Spinal cord (tissue), 10 donors: ENCODE measurements at places on chromosomes 16 and 17.

- DNase-seq: no peak
Observed at GRCh38 chr17:55549140-55549539, 37.9 kb upstream of the SMIM36 start.

DNA sequence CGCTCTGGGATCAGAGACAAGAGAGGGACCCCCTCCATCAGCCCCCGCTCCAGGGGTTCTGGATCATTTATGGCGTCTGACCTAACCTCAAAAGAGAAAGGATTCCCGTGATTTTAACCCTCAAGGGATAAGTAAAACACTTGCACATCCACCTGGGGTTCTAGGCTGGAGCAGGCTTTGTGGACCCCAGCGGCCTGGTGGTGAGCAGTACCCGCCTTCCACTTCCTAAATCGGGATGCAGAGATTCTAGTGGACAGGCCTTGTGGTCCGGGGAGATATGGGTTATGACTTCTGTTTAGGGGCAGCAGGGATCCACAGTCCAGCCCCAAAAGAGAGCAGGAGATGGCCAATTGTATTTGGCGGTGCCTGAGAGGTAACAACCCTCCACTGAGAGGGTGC is 684 bp upstream of the PITPNM3 start:
- DNase-seq: no peak

GRCh38 chr16:22307838-22308237 is 10.6 kb downstream of the POLR3E start:
- no peak for DNase-seq

GRCh38 chr16:58365623-58366022 is 26.6 kb upstream of the GINS3 start:
- no peak for DNase-seq

GRCh38 chr17:2683912-2684311 is 27.7 kb downstream of the CLUH start:
- DNase-seq: no peak

DNA sequence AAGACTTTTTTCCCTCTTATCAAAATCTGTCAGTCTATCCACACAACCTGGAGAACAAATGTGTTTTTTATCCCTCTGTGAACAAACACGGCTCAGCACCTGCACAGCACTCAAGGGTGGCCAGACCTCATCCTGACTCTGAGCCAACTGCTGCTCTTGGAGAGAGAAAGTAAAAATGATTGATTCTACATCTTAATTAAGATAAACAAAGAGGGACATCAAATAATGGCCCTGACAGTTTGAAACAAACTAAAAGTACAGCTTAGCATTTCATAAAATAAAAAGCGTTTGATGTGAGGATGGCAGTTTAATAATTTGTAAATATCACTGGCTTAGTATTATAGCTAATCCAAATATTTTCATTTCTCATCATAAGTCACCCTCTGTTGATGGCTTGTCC is 106.2 kb downstream of the SNX11 start:
- no peak for DNase-seq

GRCh38 chr16:60811051-60811608 is 1225.1 kb downstream of the CDH8 start:
- no peak for DNase-seq

DNA sequence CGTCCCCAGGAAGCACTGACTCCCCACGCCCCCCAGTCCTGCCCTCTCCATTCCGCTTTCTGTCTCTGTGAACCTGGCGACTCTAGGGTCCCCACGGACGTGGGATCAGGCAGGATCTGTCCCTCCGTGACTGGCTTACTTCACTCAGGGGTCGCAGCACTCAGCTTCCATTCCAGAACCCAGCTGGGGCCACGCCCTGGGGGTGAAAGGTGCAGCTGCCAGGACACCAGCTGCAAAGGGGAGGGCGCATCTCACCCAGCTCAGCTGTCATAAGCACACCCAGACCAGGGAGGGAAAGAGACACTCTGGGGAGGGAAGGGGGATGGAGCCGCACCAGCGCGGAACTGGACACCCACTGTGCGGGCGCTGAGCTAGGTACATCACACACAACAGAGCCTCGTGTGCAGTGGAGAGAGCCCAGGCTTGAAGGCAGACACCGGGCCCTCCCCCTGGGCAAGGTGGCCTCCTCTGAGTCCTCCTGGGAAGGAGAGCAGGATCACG is 18.5 kb upstream of the HEXD start:
- DNase-seq: no peak

DNA sequence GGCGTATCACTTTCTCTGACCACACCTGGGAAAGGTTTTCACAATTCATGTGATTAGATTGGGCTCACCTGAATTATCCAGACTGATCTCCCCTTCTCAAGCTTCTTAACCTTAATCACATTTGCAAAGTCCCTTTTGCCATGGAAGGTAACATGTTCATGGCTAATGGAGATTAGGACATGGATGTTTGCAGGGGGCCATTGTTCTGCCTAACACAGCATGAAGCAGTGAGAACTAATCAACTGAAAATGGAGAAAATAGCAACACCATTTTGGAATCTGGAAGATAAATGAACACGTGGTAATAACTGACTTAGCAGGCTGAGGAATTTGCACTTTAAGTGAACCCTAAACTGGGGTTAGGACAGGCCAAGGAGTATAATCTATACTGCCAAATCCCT is 25.0 kb upstream of the SBK1 start:
- DNase-seq: no peak

- DNase-seq: peak; percentile 22
Observed at GRCh38 chr16:87086575-87086974, 230.6 kb downstream of the C16orf95 start.

DNA sequence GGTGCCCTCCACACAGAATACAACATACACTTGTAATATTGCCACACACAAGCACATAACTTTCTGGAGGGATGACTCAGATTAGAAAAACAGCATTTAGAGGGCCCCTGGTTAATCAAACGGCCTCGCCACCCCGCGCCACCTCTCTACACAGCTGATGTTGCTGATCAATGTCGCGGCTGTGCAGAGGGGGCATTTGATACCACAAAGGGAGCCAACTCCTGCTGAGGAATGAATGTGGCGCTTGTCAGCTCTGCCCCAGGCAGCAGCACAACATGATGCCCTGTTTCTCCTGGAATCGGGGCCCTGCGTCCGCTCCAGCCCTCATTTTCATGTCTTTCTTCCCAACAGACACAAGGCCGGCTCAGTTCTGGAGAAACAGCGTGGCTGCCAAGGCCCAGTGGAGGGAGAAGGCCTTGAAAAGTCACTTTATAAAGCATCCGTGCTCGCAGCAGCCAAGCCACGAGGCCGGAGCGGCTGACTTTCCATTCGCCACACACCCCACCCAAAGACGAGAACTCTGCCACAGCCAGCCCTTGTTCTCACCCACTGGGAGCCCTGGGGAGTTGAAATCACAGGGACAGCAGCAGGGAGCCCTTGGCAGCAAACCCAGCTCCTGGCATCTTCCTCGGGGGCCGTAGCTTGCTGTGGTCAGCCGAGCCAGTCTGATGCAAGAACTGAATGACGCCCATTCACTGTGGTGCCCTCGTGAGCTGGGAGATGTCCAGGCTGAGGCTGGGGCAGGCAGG is 65.6 kb downstream of the XYLT1 start:
- DNase-seq: peak; percentile 69

GRCh38 chr16:27847030-27847550 is 216.4 kb downstream of the GSG1L start:
- no peak for DNase-seq

- no peak for DNase-seq
Observed at GRCh38 chr16:73365016-73365551, 317.2 kb upstream of the ZFHX3 start.

DNA sequence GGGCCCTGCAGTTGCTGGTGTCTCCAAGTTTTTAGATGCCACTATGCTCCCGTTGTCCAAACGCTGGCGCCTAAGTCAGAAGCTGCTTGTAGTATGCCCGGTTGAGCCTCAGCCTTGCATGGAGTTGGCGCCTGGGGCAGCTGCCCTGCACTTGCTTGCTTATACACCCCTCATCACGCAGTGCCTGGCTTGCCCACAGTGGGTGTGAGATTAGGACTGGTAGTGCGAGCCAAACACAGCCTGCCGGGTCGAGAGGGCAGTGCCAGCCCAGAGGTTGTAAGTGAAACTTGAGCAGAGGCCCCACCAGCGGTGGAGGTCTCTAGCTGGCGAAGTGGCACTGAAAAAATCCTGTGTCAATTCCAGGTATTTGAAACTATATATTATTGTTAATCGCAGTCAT is 90.3 kb downstream of the ITFG1 start:
- no peak for DNase-seq

GRCh38 chr17:40350689-40351358 is 13.7 kb downstream of the GJD3 start:
- DNase-seq: no peak

DNA sequence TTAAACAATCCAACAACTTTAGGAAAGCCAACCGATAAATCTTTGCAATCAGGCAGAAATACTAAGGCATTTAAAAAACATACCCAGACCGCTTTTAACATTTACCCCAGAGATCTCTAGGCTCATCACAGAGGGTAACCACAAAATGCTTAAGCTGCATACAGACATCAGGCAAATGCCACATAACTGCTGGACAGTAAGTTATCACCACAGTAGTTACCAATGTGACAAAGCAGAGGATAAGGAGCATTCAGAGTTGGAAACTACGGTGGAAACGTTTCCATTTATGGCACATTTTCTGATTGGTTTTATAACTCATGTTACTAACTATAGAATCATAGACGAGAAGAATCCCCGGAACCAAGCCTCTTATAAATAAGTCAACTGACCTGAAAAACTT is 77.5 kb downstream of the KANSL1 start:
- DNase-seq: no peak

- no peak for DNase-seq
Observed at GRCh38 chr16:79845033-79845733, 244.6 kb upstream of the MAF start.

DNA sequence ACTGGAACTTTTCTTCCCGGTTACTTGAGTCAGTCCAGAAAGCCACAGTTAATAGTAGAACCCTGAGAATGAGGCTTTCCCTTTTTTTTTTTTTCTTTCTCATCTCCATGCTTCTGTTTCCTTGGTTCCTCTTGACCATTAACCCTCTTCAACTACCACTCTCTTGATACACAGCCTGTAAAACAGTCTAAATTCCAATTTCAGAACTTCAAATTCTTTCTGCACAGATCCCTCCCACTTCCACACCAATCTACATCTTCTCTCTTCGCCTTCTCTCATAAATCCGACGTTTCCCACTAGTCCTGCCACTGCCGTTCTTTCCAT is 588 bp downstream of the METTL16 start:
- no peak for DNase-seq

DNA sequence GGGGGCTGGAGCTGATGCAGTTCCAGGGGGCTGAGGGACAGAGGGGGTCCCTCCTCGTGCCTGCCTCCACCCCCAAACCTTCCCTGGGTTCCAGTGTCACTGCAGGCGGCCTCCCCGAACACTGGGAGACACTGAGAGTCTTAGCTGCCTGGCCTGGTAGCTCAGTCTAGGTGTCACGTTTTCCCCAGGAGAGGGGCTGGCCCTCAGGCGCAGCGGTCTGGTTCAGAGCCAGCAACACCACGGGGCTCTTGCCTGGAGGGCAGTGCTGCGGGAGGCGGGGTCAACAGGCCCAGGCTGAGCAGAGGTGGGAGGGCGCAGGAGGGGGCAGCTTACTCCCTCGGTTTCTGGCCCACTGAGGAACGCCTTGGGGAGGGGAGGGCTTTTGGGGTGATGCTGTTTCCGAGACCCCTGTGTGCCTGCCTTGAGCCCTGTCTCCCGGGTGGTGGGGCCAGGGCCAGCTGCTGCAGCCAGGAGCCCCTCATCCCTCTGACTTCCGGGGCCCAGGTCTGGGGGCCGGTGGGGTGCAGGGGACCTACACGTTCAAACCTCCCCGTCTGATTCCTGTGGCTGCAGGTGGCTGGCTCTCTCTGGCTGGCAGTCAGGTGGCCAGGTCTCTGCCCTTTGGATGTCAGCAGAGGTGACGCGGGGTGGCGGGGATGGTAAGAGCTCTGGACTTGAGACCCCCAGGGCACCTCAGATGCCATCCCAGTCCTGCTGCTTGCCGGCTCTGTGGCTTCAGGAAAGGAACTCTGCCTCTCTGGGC is 89.3 kb upstream of the GSE1 start:
- no peak for DNase-seq

DNA sequence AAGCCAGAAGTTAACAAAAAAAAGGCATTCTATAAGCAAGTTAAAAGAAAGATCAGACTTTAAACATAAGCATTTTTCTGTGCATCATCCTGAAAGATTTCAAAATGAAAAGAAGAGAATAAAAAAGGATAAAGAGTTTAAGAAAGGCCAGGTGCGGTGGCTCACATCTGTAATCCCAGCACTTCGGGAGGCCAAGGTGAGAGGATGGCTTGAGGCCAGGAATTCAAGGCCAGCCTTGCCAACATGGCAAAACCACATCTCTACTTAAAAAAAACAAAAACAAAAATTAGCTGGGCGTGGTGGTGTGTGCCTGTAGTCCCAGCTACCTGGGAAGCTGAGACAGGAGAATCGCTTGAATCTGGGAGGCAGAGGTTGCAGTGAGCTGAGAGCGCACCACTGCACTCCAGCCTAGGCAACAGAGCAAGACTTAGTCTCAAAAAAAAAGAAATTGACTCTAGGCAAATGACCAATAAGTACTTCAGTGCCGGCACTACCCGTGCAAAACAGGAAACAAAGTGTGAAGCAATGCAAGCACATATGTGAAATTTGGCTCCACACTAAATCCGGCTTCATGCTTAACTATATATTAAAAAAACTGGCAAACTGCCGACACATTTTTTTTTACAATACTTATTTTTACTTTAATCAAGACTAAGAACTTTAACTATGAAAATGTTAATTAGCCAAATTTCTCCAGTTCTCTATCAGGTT is 83.2 kb upstream of the C17orf78 start:
- DNase-seq: no peak

DNA sequence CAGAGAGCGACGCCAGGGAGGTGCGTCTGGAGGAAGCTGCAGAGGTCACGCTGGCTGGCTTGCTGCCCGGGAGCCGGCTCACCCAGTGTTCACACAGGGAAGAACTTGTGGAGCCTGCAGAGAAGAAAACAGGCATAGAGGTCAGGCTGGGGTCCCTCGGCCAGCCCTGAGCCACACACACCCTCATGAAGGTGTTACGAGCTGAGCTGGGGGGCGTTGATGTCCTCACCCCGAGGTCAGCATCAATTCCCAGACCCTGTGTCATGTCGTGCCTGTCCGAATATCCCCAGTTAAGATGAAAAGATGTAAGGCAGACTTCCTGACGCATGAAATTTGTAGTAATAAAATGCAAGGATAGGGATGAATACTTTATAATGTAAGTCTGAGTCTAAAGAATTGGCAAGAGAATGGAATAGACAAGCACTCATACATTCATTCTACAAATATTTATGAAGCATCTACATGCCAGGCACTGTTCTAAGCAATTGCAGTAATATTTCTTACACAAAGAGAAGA is 77.1 kb downstream of the USP31 start:
- no peak for DNase-seq

GRCh38 chr17:41835800-41836549 is at the start of gene NT5C3B:
TSS of gene NT5C3B (minus strand) at chr17:41836232. CDS start at chr17:41836193, 39 bp downstream.
- DNase-seq: no peak

- DNase-seq: no peak
Observed at GRCh38 chr17:32699247-32699646, 177.7 kb downstream of the MYO1D start.

GRCh38 chr16:50977138-50977537 is 173.9 kb downstream of the SALL1 start:
- DNase-seq: peak; percentile 77
